ENCODE measurements at places on chromosomes 1 and 21.
A peak's percentile ranks its signal among the peaks of the same experiment; 100 is the strongest.

DNA sequence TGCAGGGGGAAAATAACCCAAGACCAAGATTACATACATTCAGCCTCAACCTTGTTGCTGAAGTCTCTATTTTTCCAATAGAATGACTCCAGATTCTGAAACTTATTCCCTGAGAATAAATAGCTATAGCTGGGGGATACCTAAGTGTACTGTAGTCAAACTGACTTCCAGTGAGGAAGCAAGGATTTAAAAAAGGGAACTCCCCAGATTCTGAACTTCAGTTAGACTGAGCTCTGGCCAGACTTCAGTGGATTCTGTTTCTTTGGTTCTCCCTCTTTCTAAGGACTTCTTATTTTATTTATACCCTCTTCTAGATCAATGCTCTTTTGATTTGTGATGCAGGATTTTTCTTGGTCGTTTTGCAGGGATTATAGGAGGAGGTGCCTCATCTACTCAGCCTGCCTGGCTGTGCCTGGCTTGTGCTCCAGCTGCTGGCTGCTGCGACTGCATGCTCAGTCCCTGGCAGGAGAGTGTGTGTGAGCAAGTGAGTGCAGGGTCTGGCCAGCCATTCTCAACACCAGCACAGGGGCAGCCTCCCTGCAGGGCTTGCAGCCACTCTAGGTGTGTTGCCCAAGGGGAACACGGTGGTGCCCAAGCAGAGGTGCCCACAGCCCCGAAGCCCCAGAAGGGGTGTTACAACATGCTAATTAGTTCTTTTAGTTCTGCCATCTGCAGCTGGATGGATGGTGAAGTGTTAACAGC lies 43.0 kb downstream of the SPATA17 start:
- DNase-seq: no peak

- DNase-seq: no peak
Measured at GRCh38 chr1:93603601-93604000, 78.0 kb downstream of the BCAR3 start.

DNA sequence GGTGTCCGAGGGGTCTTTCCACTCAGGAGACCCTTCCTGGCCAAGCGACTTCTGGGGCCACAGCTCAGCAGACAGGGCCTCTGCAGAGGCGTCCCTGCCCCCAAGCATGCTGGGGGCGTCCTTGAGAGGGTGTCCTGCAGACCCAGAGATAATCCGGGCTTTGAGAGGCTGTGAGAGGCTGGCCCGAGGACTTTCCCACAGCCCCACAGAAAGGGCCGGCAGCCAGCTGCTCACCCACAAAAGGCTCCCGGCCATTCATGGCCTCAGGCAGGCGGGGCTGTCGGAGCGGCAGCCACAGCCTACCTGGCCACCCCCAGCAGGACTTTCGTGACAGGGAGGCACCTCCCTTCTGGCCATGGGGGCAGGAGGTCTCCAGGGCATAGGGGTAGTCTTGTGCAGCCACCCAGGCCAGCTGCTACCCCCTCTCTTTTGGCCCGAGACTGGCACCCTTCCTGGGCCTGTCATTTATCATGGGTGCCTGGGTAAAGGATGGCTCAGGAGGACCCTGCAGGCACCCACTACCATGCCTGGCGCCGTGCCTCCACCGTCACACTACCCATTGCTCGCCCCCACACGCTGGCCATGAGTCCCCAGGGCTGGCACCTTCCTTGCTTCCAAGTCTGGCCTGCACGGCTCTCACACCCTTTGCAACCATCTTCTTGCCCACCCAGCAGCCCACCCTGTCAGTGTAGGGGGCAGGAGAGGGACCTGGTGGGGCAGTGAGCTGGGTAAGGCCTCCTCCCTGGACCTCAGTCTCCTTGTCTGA lies 11.1 kb upstream of the TNFRSF14 start:
- DNase-seq: no peak

GRCh38 chr1:149884433-149885338 lies 14.7 kb upstream of the BOLA1 start:
- peak; percentile 41 for DNase-seq

DNA sequence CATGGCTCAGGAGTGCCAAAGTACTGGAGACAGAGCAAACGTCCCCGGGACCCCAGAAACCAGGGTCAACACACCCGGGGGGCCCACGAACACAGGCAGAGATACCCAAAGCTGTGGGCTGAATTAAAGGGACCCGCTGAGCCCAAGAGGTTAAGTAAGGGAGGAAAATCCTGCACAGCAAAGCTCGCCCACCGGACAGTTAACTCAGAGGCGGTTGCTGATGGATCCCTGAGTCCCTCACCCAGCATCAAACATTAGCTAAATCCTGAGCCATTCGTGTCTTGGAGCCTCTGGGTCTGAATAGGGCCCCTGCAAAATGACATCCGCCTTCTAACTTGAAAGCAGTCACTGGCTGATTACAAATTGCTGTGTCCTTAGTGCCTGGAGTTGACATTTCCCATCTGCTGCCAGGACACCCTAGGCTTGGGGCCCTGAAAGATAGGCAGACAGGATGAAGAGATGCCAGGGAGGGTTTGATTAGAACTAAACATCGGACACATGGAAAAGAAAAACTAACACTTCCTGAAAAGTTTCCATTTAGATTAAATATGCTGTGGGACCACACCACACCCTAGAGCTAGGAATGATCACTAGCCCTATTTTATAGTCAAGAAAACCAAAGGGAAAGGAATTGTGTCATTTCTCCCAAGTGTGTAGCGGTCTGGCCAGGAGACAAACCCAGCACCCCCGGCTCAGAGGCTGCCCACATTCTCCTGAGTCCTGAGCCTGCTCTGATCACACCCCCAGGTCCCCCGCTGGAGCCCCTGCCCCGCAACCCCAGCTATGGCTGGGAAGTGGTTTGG lies 239.3 kb downstream of the NPHP4 start:
- DNase-seq: no peak

DNA sequence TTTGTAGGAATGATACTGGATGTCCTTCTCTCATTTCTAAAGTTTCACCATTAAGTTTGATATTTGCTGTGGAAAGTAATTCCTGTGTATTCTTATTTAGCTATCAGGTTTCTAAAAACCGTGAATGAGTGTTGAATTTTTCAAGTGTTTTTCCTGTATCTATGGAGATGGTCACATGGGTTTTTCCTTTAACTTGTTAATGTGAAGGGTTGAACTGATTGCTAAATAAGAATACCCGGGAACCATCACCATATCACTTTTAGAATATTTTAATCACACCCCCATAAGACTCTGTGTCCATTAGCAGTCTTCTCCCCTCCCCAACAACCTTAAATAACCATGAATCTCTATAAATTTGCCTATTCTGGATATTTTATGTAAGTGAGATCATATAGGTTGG lies 16.5 kb upstream of the ASAP3 start:
- no peak for DNase-seq

GRCh38 chr1:155472491-155473083 lies 90.0 kb downstream of the ASH1L start:
- no peak for DNase-seq

GRCh38 chr1:167734227-167734626 lies 12.4 kb downstream of the MPZL1 start:
- no peak for DNase-seq

DNA sequence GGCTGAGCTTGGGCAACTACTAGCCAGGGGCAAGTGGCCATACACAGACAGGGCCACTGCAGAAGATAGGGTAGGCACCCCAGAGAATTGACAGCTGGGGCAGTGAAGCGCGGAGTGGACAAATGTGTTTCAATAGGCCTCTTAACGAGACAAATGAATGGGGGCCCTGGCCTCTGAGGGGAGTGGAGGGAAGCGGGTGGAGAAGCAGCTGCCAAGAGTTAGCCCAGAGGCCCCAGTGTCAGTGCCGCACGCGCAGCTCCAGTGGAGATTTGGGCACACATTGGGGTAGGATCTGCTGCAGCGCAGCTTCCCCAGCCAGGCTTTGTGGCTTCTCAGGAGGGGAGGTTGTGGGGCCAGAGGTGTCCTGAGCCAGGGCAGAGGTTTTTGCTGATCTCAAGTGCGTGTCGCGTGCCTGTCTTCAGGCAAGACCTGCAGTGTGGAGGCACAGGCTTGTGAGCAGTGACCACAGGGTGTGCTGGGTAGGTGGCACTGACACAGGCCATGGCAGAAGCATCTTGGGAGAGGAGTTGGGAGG lies 16.9 kb downstream of the PTPRF start:
- no peak for DNase-seq
